ENCODE measurements at places on chromosomes 1 and 21.

DNA sequence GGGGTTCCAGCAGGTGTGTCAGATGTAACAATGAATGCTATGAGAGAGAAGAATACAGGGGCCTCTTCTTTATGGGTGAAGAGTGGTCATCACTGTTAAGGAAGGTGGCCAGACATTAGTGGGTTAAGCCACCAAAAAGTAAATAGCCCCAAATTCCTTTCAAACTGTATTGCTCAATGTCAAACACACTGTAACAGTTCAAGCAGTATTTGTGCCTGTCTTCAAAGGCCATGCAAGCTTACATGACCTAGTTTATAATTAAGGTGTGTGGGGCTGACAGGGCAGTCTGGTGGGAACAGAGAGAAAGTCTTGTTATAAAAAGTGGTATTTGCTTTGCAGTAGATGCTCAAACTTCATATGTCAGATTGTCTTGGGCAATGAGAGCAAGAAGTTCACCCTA is 18.5 kb downstream of the CHIT1 start:
- no peak for DNase-seq

DNA sequence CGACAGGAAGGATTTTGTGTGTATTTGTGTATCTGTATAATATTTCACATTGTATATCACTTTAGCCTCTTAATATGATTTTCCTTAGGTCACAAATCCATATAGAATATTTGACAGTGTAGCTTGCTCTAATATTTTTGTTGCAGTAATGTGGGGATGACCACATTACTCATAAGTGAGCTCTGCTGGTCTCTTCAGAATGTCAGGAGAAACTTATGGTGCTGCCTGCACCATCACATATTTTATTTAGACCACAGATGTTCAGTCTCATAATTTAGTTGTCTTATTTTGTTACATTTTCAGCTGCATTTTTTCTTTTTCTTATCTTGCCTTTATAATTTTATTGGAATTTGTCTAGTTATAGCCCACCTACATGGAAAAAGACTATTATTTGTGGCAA is 205.3 kb downstream of the PBX1 start:
- DNase-seq = no peak

DNA sequence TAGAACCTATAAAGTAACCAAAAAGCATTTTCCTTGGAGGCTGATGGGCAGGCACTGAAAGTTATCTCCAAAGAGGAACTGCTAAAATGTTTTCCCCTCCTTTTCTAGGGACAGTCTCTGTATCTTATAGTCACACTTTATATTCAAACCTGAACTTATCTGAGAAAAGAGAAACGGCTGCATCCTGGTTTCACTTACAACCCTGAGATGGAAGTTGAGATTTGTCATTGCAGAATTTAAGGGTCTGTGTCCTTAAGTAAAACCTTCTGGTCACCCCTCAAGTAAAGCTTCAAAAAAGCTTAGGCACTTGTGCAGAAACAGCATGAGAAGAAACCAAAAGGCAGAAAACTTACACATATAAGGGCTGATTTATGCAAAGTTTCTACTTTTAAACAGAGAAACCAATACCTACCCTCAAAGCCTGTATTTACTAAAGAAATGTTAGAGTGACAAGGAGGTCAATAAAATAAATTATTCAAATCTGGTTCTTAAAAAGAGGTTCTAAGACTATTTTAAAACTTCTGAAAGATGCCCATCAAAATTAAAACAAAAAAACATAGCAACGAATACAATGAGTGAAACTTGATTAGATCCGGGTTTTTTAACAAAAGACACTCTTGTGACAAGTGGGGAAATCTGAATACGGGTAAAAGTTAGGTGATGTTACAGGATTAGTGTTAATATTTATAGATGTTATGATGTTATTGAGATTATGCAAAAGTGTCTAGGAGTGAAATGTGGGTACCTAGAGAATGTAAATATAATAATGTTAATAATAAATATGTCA is 9.9 kb downstream of the CD58 start:
- DNase-seq = no peak

DNA sequence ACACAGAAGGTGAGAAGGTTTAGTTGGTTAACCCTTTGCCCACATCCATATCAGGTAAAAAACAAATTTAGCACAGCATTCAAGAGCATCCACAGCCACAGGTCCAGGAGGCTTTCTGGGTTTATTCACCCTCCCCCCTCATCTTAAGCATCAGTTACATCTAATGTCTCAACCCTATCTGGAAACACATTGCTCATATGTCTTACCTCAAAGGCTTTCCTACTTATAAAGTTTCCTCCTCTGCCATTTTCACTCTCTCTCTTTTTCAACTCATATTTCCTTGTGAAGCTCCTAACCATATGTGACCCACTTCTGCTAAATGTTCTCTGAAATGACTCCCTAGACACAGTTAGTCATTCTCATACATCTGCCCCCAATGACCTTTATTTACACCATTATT is 47.9 kb upstream of the RUNX1 start:
- DNase-seq = no peak

DNA sequence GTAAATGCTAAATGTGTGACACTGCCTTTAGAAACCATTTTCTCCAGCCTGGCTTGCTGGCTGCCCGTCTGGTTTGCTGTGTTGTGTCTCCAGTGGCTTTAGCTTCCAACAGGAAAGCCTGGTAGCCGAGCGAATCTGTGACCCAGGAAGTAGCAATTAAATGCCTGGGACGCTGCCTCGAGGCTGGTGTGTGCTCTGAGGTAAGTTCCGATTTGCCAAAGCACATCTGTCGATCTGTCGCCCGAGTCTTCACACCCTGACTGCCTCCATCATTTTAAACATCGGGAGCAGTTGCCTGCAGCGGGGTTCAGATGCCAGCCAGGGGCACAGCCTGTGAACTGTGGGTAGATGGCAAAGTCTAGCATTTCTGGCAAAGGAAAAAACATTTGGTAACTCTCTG is 2.2 kb downstream of the MIB2 start:
- DNase-seq = no peak

- DNase-seq = no peak
Observed at GRCh38 chr1:207218512-207219362, 102.7 kb upstream of the CD55 start.

GRCh38 chr1:41514381-41514780 is 29.9 kb upstream of the EDN2 start:
- no peak for DNase-seq

GRCh38 chr1:104295511-104295910 is 545.8 kb downstream of the AMY1C start:
- no peak for DNase-seq

GRCh38 chr1:40382108-40382460 is 8.6 kb downstream of the SMAP2 start:
- no peak for DNase-seq

GRCh38 chr1:211532088-211532444 is 40.1 kb upstream of the RD3 start:
- no peak for DNase-seq

- no peak for DNase-seq
Observed at GRCh38 chr1:62046927-62047326, 147.7 kb upstream of the L1TD1 start.

- no peak for DNase-seq
Observed at GRCh38 chr1:194355488-194356106, 1169.2 kb upstream of the B3GALT2 start.

GRCh38 chr1:109242387-109242786 is 7.0 kb upstream of the CELSR2 start:
- DNase-seq = no peak

DNA sequence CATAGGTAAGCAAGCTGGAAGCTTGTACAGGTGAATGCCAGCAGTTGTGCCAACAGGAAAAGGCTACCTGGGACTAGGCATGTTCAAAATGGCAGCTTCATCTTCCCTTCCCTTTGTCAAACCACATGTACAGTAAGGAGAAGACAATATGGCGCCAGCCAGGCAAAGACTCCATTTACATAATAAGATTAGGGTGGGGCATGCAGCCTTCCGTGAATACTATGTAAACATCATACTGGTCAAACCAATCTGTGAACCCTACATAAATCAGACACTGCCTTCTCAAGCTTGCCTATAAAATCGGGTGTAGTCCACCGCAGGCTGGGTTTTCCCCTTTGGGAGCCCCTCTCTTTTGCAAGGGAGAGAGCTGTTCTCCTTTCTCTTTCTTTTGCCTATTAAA is 24.6 kb downstream of the ATF3 start:
- no peak for DNase-seq

- DNase-seq = no peak
Observed at GRCh38 chr1:34268311-34268954, 91.7 kb downstream of the C1orf94 start.

GRCh38 chr21:41045534-41046268 is 122.3 kb upstream of the BACE2 start:
- no peak for DNase-seq

DNA sequence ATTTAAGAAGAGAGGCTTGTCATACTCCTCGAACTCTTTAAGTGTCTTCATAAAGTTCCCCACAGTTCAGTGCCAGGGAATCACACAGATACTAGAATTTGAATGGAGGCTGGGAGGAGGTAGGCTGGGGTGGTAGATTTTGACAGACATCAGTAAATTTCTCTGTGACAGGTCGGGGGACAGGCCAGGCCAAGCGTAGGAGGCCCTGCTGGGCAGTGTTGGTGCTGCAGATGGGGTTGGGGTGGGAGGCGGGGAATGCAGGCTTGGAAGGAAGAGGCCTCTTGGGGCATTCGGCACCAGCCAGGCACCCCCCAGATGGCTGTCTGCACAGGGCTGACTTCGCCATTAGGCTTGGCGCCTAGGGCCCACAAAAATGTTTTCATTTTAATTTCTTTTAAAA is 84.0 kb downstream of the MAN1C1 start:
- DNase-seq = no peak

DNA sequence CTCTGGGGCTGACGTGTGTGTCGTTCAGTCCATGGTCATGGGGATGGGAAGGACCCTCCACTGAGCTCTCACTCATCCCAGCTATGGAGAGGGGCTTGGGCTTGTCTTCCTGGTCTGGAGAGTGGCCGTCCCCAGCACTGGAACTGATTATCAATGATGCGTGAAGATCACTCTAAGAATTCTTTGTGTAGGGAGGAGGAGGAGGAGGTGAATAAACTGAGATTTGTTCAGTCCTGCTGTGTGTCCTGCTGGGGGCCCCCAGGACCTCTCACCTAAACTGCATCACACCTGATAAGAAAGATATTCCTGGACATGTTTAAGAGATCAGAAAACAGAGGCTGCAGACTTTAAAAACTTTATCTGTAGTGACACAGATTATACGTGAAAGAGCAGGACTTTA is 21.2 kb downstream of the RHOU start:
- DNase-seq = no peak

All from T-helper 9 cell (primary cell).